ENCODE measurements at places on chromosomes 6 and 20. TPM values are rescaled to one million over a fixed set of nuclear protein-coding genes. Genes with fewer than 3 reads are reported as not detected.

DNA sequence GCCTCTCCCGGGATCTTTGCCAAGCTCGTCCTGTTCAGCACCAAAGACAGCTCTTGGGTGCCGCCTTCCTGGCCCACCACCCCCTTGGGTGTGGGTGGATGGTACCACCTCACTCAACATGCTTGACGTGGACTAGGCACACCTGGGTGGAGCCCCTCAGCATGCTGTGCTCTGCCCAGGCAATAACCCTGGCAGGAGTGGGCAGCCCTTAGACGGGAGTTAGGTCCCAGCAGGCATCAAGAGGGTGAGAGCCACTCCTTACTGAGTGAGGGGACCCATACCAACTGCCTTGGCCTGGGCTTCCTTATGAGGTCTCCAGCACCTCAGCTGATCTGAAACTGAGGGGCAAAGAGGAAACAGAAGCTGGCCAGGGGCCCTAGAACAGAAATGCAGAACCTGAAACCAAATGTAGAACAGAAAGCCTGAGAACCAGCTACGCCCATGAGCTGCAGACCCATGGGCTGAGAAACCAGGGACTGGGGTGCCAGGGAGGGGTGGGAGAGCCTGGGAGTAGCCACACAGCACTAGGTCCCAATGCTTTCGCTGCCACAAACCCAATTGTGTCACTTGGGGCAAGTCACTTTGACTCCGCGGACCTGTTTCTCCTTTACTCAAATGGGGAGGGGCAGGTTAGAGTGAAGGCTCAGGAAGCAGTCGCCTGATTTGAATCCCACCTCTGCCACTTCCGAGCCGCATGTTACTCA is 2.0 kb downstream of the FGD2 start:
- no peak overlapping the region for H3K27ac ChIP-seq
- H3K4me3 ChIP-seq: no peak overlapping the region
- no peak for DNase-seq
- H3K27me3 ChIP-seq: no peaks in the 10 kb centered on the region
- no peaks in the 10 kb centered on the region for H3K36me3 ChIP-seq
- peaks cover 14% of the 10 kb centered on the region for H3K4me1 ChIP-seq

- no peaks in the 10 kb centered on the region for H3K27me3 ChIP-seq
- H3K27ac ChIP-seq: no peak overlapping the region
- H3K36me3 ChIP-seq: no peaks in the 10 kb centered on the region
- no peak overlapping the region for H3K4me3 ChIP-seq
- H3K4me1 ChIP-seq: no peaks in the 10 kb centered on the region
- no peak for DNase-seq
These were observed 157.7 kb upstream of the THBS2 start for GRCh38 chr6:169411296-169411695.

DNA sequence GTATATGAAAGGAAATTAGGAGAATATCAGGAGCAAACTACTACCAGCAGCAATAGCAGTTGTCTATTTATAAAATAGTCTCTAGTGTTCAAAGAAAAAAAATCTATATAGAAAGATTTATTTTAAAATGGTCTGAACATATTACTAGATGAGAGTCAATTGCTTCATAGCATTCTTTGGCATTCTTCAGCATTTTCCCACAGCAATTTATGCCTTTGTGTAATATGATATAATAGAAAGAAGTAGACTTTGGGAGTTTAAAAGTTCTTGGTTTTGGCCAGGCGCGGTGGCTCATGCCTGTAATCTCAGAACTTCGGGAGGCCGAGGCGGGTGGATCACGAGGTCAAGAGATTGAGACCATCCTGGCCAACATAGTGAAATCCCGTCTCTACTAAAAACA is 157.0 kb upstream of the PLN start:
- no peaks in the 10 kb centered on the region for H3K27me3 ChIP-seq
- H3K27ac ChIP-seq: no peak overlapping the region
- no peak for DNase-seq

The RAB32 gene
- 1.3 TPM for total RNA-seq

DNA sequence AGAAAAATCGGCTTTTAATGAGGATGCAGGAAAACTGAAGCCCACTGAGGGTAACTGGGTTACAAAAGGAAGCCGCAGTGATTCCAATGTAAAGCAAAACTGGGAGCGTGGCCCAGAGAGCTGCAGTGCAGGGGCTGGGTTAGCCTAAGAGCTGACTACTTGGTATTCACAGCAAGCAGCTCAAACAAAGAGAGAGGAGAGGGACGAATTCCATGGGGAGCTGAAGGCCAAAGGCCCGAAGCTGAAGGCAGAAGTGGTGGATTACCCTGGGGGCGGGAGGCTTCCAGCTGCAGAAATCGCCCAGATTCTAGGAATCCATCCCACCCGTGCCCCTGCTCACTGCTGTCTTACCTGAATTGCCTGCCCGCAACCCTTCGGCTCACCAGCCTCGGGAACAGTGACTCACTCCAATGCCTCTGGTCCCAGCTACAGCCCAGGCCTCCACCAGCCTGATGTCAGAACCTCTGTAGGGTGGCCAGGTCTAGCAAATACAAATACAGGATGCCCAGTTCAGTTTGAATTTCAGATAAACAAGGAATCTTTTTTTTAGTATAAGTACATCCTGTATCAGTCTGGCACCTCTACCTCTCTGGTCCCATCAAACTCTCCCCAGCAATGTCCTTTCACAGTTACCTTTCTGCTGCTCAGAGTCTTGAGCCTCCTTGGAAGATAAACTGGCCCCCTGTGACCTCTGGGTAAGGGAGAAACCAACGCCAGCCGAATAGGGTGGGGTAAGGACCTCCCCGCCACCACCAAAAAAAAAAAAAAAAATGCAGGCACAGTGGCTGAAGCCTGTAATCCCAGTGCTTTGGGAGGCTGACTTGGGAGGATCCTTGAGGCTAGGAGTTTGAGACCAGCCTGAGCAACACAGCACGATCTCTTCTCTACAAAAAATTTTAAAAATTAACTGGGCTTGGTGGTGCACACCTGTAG is 14.6 kb upstream of the ZMYND8 start:
- no peaks in the 10 kb centered on the region for H3K4me1 ChIP-seq
- no peaks in the 10 kb centered on the region for H3K36me3 ChIP-seq
- no peak for DNase-seq
- H3K27ac ChIP-seq: no peak overlapping the region
- H3K27me3 ChIP-seq: no peaks in the 10 kb centered on the region
- H3K4me3 ChIP-seq: no peak overlapping the region

GRCh38 chr20:7770046-7770445 is 170.2 kb downstream of the HAO1 start:
- peaks cover 2% of the 10 kb centered on the region for H3K36me3 ChIP-seq
- peaks cover 6% of the 10 kb centered on the region for H3K4me1 ChIP-seq

The TMC2 gene
- not detected for total RNA-seq

The CFAP206 gene
- 0.20 TPM for total RNA-seq

GRCh38 chr6:125154761-125155135 is 1.2 kb downstream of the TPD52L1 start:
- no peak for DNase-seq
- peaks cover 43% of the 10 kb centered on the region for H3K27me3 ChIP-seq
- H3K27ac ChIP-seq: no peak overlapping the region
- H3K36me3 ChIP-seq: no peaks in the 10 kb centered on the region

GRCh38 chr6:117280922-117281321 is 15.6 kb downstream of the VGLL2 start:
- no peak overlapping the region for H3K27ac ChIP-seq
- H3K4me1 ChIP-seq: no peaks in the 10 kb centered on the region
- H3K27me3 ChIP-seq: peaks cover 3% of the 10 kb centered on the region
- H3K4me3 ChIP-seq: no peak overlapping the region
- H3K36me3 ChIP-seq: no peaks in the 10 kb centered on the region

- no peaks in the 10 kb centered on the region for H3K27me3 ChIP-seq
- no peak overlapping the region for H3K4me3 ChIP-seq
- no peak overlapping the region for H3K27ac ChIP-seq
- no peaks in the 10 kb centered on the region for H3K36me3 ChIP-seq
- DNase-seq: no peak
- H3K4me1 ChIP-seq: no peaks in the 10 kb centered on the region
These were observed 18.7 kb downstream of the CCDC170 start for GRCh38 chr6:151512481-151512880.
